ENCODE measurements at places on chromosomes 16 and 17. TPM values are rescaled to one million over a fixed set of nuclear protein-coding genes. Genes with fewer than 3 reads are reported as not detected.

DNA sequence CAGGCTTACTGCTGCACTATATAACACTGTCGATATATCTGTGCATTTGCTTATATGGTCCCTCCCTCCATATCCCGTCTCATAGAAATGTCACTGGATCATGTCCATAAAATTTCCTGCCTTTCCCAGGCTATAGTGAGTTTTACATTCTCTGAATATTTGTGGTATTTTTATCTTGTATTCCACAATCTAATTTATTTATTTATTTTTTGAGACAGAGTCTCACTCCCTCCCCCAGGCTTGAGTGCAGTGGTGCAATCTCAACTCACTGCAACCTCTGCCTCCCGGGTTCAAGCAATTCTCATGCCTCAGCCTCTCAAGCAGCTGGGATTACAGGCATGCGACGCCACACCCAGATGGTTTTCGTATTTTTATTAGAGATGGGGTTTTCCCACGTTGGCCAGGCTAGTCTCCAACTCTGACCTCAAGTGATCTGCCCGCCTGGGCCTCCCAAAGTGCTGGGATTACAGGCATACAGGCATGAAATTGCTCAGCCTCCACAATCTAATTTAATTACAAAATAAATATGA, 12.9 kb downstream of the TRIM37 start:
- peaks cover 12% of the 10 kb centered on the region for H3K36me3 ChIP-seq
- no peak overlapping the region for H3K4me3 ChIP-seq
- H3K4me1 ChIP-seq, result peaks cover 17% of the 10 kb centered on the region
- H3K27me3 ChIP-seq, result no peaks in the 10 kb centered on the region
- no peak overlapping the region for H3K27ac ChIP-seq

DNA sequence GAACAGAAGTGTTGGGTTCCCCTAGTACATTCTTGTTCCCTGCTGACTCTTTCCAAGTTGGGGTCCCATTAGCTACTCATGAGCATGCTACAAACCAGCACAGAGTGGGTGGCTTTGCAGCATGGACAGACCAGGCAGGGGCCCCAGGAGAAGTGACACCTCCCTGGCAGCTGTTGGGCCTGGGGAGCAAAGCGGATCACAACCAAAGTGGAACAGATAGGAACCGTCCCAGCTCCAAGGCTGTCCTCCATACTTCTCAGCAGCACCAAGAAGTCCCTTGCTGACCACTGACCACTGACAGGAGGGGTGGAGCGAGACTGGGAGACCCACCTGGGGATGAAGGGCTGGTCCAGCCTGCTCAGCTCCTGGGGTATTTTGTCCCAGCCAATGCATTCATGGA, 12.4 kb upstream of the GFAP start:
- peak; percentile 5 for DNase-seq
- peaks cover 40% of the 10 kb centered on the region for H3K36me3 ChIP-seq
- no peak overlapping the region for H3K4me3 ChIP-seq
- no peaks in the 10 kb centered on the region for H3K4me1 ChIP-seq
- peaks cover 6% of the 10 kb centered on the region for H3K27me3 ChIP-seq
- H3K27ac ChIP-seq, result no peak overlapping the region

GRCh38 chr17:18356624-18357023, 6.7 kb downstream of the SHMT1 start:
- H3K4me1 ChIP-seq, result peaks cover 2% of the 10 kb centered on the region
- no peak overlapping the region for H3K27ac ChIP-seq
- no peaks in the 10 kb centered on the region for H3K27me3 ChIP-seq
- H3K36me3 ChIP-seq, result peaks cover 23% of the 10 kb centered on the region
- no peak overlapping the region for H3K4me3 ChIP-seq

GRCh38 chr16:77859493-77860232, 71.3 kb downstream of the VAT1L start:
- H3K27ac ChIP-seq, result no peak overlapping the region
- H3K4me3 ChIP-seq, result no peak overlapping the region
- DNase-seq, result no peak
- H3K27me3 ChIP-seq, result peaks cover 8% of the 10 kb centered on the region

DNA sequence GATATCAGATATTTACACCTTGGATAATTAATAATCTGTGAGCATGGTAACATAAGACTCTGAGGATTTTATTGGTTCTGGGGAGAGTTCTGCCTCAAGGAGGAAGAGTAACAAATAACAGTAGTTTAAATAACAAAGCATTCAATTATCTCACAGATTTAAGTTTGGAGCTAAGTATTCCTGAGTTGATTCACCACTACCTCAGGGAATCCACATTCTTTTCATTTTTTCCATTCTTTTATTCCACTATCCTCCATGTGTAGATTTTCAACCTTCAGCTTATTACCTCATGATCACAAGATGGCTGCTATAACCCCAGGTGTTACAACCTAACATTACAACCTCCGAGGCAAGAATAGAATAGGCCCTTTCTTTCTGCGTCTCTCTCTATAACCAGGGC, 252.2 kb upstream of the TOX3 start:
- no peak overlapping the region for H3K4me3 ChIP-seq
- no peaks in the 10 kb centered on the region for H3K27me3 ChIP-seq
- DNase-seq, result no peak

DNA sequence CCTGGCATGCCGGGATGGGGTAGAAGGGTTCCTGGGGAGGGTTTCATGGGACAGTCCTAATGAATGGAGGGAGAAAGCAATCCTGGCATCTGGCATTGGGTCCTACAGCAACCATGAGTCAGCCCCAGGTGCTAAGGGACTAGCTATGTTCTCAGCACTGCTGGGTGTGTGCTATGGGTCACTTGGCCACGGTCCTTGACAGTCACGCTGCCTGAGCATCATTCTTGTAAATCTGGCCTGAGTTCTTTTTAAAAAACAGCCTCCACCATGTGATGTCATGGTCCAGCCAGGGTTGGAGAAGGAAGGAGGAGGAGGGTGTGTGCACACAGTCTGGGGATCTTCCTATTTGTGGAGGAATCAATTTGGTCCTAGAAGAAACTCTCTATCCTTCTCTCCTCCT, 6.2 kb upstream of the RAMP2 start:
- no peak overlapping the region for H3K4me3 ChIP-seq
- H3K36me3 ChIP-seq, result no peaks in the 10 kb centered on the region
- no peak for DNase-seq

DNA sequence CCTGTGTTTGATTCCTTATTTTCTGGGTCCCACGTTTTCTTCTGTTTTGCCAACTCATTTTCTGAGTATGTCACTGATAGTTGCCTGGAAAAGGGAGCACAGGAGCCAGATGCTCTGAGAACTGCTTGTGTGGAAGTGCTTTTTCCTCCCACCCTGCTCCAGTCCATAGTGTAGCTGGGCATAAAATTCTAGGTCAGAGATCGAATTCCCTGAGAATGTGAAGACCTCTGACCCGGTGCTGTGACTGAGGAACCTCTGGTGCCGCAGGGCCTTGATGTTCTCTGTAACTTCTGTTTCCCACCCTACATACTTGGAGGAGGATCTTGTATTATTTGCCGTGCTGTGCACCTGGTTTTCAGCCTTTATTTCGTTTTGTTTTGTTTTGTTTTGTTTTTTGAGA, 19.5 kb upstream of the CAPN15 start:
- no peak overlapping the region for H3K27ac ChIP-seq
- DNase-seq, result no peak
- H3K4me3 ChIP-seq, result no peak overlapping the region
- no peaks in the 10 kb centered on the region for H3K27me3 ChIP-seq
- H3K4me1 ChIP-seq, result no peaks in the 10 kb centered on the region

GRCh38 chr16:11079652-11080187, 135.4 kb downstream of the CLEC16A start:
- peak; percentile 74 for DNase-seq
- peaks cover 18% of the 10 kb centered on the region for H3K36me3 ChIP-seq
- peaks cover 61% of the 10 kb centered on the region for H3K4me1 ChIP-seq

The FNDC8 gene
- total RNA-seq, result not detected

DNA sequence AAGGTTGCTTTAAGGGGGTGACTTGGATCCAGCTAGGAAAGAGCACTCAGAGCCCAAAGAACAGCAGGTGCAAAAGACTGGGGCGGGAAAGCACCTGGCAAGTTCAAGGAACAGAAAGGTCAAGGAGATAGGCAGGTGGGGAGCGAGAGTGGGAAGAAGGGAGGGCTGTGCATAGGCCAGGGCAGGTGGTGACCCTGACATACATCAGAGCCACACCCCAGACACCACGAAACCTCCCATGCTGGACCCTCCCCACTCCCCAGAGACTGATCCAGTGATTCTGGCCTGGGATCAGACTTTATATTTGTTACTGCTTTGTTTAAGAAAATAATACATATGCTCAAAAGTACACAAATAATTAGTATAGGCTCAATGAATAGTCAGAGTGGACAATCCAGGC, 48.5 kb upstream of the RBFOX3 start:
- no peak for DNase-seq
- no peaks in the 10 kb centered on the region for H3K36me3 ChIP-seq
- H3K4me1 ChIP-seq, result peaks cover 3% of the 10 kb centered on the region
- peaks cover 41% of the 10 kb centered on the region for H3K27me3 ChIP-seq

- H3K36me3 ChIP-seq, result peaks cover 4% of the 10 kb centered on the region
- no peak overlapping the region for H3K4me3 ChIP-seq
- H3K4me1 ChIP-seq, result peaks cover 20% of the 10 kb centered on the region
- H3K27ac ChIP-seq, result no peak overlapping the region
- DNase-seq, result no peak
Observed at GRCh38 chr17:32226886-32227285, 38.7 kb upstream of the RHBDL3 start.

GRCh38 chr16:46918905-46919792, 35.0 kb downstream of the GPT2 start:
- H3K27me3 ChIP-seq, result no peaks in the 10 kb centered on the region
- H3K27ac ChIP-seq, result no peak overlapping the region
- H3K36me3 ChIP-seq, result peaks cover 19% of the 10 kb centered on the region
- no peak overlapping the region for H3K4me3 ChIP-seq

DNA sequence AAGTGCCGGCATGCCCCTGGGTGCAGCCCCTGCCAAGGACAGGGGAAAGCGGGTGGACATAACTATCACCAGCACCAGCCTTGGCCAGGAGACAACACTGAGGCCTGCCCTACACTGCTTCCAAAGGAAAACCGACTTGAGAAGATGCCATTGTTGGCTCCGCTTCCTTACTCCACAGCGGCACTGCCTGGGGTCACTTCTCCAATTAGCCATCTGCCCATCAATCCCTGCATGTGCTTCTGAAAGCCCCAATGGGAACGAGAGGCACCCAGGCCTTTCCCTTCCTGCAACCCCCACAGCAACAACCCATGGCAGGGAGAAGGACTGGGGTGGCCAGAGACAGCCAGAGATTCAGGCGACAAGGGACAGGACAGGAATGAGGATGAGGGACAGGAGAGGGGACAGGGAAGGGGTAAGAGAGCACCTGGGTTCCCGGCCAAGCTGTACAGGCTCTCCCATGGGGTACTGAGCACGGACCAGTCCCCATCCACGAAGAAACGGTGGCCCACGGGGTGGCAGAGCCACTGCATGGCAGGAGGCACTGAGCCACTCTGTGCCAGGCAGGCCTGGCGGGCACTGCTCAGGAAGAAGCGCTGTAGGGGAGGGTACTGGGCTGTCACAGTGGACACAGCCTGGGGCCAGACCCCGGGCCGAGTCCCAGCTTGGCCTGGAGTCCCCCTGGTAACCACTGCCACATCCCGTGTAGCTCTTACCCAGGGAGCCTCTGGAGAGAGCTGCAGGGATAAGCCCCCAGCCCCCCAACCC, 21.2 kb downstream of the SREBF1 start:
- H3K27ac ChIP-seq, result no peak overlapping the region
- H3K36me3 ChIP-seq, result peaks cover 53% of the 10 kb centered on the region
- no peak overlapping the region for H3K4me3 ChIP-seq
- peaks cover 33% of the 10 kb centered on the region for H3K4me1 ChIP-seq

DNA sequence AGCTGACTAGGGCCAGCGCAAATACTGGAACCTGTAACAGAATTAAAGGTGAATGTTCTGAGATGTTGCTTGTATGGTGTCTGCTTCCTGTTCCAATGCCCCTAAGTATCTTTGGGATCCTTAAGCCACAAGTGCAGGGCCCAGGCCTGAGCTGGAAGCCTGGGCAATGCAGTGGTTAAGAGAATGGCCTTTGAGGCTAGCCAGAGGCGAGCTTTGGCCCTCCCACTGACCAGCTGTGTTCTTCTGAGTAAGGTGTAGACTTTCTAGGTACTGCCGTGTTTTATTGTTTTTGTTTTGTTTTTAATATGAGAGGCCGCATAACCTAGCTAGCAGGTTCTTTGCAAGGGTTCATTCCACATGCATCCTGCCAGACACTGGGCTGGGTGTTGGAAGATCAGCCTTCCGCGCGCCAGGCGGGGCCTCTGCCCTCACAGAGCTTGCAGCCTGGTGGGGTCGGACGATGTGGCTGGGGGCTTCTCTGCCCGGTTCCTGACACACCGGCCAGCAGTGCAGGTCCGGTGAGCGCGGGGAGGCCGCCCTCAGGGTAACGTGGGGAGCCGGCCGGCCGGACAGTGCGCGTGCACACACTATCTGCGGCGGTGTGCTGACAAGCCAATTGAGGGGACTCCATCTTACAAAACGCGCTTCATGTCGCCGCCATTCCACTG, 551 bp upstream of the MLX start:
- H3K4me1 ChIP-seq, result peaks cover 59% of the 10 kb centered on the region
- DNase-seq, result no peak
- H3K36me3 ChIP-seq, result peaks cover 23% of the 10 kb centered on the region

- no peak overlapping the region for H3K27ac ChIP-seq
- no peaks in the 10 kb centered on the region for H3K4me1 ChIP-seq
- H3K27me3 ChIP-seq, result no peaks in the 10 kb centered on the region
- no peaks in the 10 kb centered on the region for H3K36me3 ChIP-seq
- no peak overlapping the region for H3K4me3 ChIP-seq
- no peak for DNase-seq
Observed at GRCh38 chr16:75239542-75240122, 11.8 kb downstream of the BCAR1 start.

GRCh38 chr17:4204710-4205173, 59.0 kb downstream of the ANKFY1 start:
- DNase-seq, result no peak
- peak overlapping the region; percentile 59 for H3K27ac ChIP-seq
- H3K27me3 ChIP-seq, result no peaks in the 10 kb centered on the region
- H3K4me3 ChIP-seq, result no peak overlapping the region
- H3K4me1 ChIP-seq, result peaks cover 12% of the 10 kb centered on the region
- peaks cover 26% of the 10 kb centered on the region for H3K36me3 ChIP-seq

- peaks cover 19% of the 10 kb centered on the region for H3K27me3 ChIP-seq
- H3K4me1 ChIP-seq, result no peaks in the 10 kb centered on the region
- no peak for DNase-seq
- no peak overlapping the region for H3K27ac ChIP-seq
- no peaks in the 10 kb centered on the region for H3K36me3 ChIP-seq
Observed at GRCh38 chr17:45687594-45687993, 96.5 kb upstream of the CRHR1 start.

The TSPAN10 gene
- 0.12 TPM for total RNA-seq

The ITGAL gene
- 83.8 TPM for total RNA-seq

The CD300LD gene
- not detected for total RNA-seq

DNA sequence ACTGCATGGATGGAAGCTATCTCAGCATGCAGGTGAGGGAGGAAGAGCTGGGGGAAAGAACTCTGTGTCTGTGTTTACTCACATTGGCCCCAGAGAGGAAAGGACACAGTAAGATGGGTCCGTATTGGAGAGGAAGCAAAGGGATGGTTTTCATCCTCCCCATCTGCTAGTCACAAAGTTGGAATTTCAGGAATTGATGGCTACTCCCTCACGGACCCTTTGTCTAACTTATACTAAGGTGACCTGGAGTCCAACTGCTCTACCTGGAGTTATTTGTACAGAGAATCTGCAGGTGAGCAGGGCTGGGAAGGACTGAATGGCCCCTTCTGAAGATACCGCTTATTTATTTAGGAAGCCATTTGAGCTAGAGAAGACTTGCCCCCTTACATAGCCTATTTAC, 55.1 kb downstream of the WNT3 start:
- H3K27me3 ChIP-seq, result peaks cover 3% of the 10 kb centered on the region
- H3K4me3 ChIP-seq, result no peak overlapping the region
- H3K27ac ChIP-seq, result no peak overlapping the region
- H3K36me3 ChIP-seq, result no peaks in the 10 kb centered on the region

The CCL8 gene
- not detected for total RNA-seq

The GJC1 gene
- total RNA-seq, result 2.5 TPM

The C16orf89 gene
- not detected for total RNA-seq
